PC-9 (cell line): ENCODE measurements at places on chromosomes 11 and 22. TPM values are rescaled to one million over a fixed set of nuclear protein-coding genes. Genes with fewer than 3 reads are reported as not detected.

The TMEM45B gene
- 11.4 and 13.3 TPM in 2 replicates for total RNA-seq

The MS4A3 gene
- not detected in 2 replicates for total RNA-seq

The ACRV1 gene
- not detected in 2 replicates for total RNA-seq

The KCNK7 gene
- total RNA-seq, result 2.1 TPM in 1 of 2 replicates, not detected in the other

DNA sequence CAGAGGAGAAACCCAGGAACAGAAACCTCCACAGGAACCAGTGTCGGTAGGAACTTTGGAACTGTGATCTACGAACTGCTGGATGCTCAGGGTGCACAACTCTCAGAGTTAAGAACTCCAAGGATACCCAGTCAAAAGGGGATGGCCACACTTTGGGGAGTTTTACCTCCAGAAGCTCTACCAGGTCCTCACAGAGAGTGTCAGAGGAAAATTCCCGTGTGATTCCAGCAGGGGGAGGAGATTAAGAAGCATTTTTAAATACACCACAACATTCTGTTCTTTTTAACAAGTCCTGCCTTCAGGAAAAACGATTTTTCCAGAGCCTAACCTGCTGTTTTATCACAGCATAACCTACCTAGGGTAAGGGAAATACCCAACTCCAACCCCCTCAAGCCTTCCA, 104.0 kb downstream of the SOX6 start:
- H3K27ac ChIP-seq, result no peak overlapping the region
- no peaks in the 10 kb centered on the region for H3K27me3 ChIP-seq
- no peak for DNase-seq

DNA sequence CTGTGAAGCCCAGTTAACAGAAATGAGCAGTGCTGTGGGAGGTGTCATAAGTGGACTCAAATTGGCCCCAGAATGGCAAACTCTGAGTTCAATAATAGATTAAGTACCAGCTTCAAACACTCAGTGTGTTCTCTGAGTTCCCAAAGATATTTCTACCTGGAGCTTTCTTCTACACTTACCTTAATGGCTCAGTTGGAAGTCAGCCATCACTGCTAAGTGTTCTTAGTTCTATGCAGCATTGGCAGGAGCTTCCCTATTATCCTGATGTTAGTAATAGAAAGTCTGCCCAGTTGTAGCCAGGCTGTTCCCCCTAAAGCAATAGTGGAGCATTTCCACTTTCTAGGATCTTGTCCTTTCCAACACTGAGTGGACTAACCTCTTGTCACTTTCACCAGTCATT, 9.7 kb upstream of the PIK3IP1 start:
- H3K36me3 ChIP-seq, result no peaks in the 10 kb centered on the region
- no peak for DNase-seq
- H3K27ac ChIP-seq, result no peak overlapping the region
- no peak overlapping the region for H3K4me3 ChIP-seq
- H3K4me1 ChIP-seq, result peaks cover 2% of the 10 kb centered on the region

- no peak for DNase-seq
- H3K27ac ChIP-seq, result peak overlapping the region; percentile 71
- H3K4me3 ChIP-seq, result no peak overlapping the region
- H3K4me1 ChIP-seq, result peaks cover 34% of the 10 kb centered on the region
- H3K27me3 ChIP-seq, result no peaks in the 10 kb centered on the region
- H3K36me3 ChIP-seq, result no peaks in the 10 kb centered on the region
These were observed 244.2 kb downstream of the ETS1 start for GRCh38 chr11:128343135-128343514.

DNA sequence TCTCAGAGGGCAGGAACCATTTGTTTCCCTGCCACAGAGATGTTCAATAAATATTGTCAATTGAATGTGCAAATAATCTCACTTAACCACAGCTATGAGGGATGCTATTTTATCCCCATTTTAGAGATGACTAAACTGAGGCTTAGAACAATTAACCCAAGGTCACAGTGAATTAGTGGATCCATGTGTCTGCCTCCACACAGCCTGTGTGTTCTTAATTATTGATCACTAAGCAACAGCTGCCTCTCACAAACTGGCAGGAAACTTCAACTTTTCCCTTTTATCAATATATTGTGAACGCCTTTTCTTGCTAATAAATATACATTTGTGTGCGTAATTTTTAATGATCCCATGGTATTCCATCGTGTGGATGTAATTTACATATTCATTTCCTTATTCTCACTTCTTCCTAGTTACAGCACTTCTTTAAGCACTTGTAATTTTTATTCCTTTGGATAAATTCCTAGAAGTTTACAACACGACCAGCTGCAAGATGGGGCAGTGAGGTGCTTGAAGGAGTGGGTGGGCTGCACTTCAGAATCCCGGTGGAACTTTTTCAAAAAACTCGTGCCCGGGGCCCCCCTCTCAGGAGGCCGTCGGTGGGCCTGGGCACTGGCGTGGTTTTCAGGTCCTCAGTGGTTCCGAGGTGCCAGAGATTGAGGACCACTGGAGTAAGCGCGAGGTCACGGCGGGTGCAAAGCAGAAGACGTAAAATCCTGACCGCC, 915 bp upstream of the SREBF2 start:
- peak overlapping the region; percentile 58 for H3K4me3 ChIP-seq
- peaks cover 25% of the 10 kb centered on the region for H3K36me3 ChIP-seq
- H3K27me3 ChIP-seq, result no peaks in the 10 kb centered on the region
- no peak for DNase-seq
- peaks cover 21% of the 10 kb centered on the region for H3K4me1 ChIP-seq

GRCh38 chr11:67440229-67441097, 2.8 kb downstream of the CORO1B start:
- H3K27ac ChIP-seq, result no peak overlapping the region
- no peaks in the 10 kb centered on the region; the same call in none of the 2 replicates for H3K36me3 ChIP-seq
- H3K4me1 ChIP-seq, result peaks cover 13% of the 10 kb centered on the region
- no peak for DNase-seq
- no peaks in the 10 kb centered on the region for H3K27me3 ChIP-seq

DNA sequence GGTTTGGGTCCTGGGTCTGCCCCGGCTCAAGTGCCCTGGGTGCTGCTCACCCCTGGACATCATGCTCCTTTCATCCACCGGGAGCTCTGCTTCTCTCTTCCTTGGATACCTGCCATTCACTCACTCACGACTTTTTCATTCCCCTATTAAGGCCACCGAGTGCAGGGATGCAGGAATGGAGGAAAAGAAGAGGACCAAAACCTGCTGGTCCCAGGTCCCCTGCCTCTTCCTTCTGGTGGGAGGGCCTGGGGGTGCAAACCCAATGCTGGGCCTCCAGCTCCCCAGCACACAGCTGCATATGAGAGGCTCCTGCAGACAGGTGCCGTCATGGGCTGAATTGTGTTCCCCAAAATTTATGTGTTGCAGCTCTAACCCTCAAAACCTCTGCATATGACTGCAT, 36.8 kb upstream of the MYEOV start:
- H3K4me3 ChIP-seq, result no peak overlapping the region
- no peak for DNase-seq
- no peaks in the 10 kb centered on the region for H3K36me3 ChIP-seq

- H3K4me3 ChIP-seq, result no peak overlapping the region
- no peaks in the 10 kb centered on the region for H3K36me3 ChIP-seq
- DNase-seq, result no peak
- no peaks in the 10 kb centered on the region for H3K4me1 ChIP-seq
These were observed 96.0 kb downstream of the TRPC6 start for GRCh38 chr11:101487775-101488174.

- no peaks in the 10 kb centered on the region for H3K36me3 ChIP-seq
- H3K27ac ChIP-seq, result no peak overlapping the region
- H3K4me1 ChIP-seq, result no peaks in the 10 kb centered on the region
- no peak for DNase-seq
These were observed 172.4 kb upstream of the C11orf87 start for GRCh38 chr11:109249597-109249996.
